ENCODE measurements at places on chromosomes 16 and 17.

DNA sequence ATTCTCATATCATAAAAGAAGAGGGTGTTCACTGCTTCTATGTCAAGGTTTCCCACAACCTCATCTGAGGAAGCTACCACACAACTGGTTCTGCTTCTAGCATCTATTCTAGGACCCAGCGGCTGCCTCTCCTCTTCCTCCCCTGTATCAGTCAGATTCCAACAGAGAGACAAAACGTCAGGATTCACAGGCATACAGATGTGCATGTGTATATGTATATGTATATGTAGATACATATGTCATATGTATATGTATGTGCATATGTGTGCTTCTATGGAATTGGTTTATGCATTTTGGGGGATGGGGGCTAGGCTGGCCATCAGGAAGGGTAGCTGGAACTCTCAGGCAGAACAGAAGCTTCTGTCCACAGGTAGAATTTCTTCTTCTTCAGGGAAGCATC, 37.4 kb upstream of the NLRP1 start:
- DNase-seq: no peak

DNA sequence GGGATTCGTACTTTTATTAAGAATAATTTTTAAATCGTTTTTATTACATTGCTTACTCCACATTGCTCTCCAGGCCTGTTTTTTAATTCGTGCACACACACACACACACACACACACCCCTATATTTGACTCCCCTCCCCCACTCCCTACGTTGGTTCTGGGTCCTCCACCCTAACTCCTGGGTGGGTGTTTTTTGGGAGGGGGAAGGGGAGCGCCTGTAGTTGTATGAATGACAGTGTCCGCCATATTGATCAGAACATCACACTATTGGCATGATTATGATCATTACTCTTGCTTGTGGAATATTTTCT, 1.3 kb downstream of the GNAO1 start:
- no peak for DNase-seq

GRCh38 chr16:69476920-69477443, 52.6 kb downstream of the CYB5B start:
- DNase-seq: no peak

DNA sequence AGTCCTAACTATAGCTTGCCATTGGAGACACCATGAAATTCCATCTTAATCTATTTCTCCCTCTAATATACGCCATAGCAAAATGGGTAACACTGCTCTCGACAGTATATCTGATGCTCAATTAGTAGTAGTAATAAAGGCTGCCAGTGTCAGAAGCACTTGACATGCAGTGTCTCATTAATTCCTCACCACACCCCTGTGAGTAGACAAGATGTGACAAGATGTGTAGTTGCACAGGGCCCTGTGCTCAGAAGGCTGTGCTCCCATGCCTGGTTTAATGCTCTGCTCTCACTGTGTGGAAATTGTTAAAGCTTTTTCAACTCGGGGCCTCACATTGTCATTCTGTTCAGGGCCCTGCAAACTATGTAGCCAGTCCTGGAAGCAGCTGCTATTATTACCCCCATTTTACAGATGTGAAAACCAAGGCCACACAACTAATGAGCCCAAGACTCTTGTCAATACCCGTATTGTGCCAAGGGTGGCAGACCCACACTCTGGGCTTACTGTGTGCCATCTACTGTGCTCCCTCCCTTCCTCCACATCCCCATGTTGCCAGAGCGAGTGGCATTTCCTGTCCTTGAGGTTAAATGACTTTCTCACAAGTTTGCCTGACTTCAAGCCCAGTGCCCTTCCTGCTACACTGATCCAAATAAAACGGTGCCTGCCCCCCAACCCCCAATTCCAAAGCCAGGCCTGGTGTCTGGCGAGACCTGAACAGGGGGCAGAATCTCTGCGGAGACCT, 287.3 kb upstream of the CCL2 start:
- peak; percentile 8 for DNase-seq

DNA sequence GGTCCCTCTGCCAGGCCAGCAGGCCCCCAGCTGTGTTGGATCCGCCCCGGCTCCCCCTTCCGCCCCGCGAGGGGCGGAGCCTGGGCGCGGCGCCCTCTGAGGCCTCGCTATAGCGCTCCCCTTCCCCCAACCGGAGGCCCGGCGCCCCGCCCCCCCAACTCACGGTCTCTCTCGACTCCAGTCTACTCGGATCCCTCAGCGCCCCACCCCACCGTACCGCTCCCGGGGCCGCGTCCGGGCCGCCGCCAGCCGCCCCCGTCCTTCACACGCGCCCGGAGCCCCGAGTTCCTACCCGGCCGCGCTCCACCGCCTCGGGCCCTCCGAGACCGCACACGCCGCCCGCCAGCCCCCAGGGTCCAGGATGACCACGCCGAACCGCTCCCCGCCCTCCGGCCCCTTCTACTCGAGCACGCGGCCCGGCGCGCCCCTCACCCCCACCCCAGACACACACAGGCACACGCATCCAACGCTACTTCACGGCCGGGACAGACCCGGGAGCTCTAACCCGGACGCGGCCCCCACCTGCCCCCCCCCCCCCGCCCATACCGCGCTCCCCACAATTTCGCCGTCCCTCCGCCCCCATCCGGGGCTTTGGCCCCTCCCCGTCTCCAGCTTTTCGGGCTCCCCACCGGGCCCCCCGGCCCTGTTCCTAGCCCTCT, 1.4 kb downstream of the PHF23 start:
- DNase-seq: peak; percentile 82

- DNase-seq: no peak
Measured at GRCh38 chr16:5854027-5854426, 756.4 kb upstream of the EEF2KMT start.

DNA sequence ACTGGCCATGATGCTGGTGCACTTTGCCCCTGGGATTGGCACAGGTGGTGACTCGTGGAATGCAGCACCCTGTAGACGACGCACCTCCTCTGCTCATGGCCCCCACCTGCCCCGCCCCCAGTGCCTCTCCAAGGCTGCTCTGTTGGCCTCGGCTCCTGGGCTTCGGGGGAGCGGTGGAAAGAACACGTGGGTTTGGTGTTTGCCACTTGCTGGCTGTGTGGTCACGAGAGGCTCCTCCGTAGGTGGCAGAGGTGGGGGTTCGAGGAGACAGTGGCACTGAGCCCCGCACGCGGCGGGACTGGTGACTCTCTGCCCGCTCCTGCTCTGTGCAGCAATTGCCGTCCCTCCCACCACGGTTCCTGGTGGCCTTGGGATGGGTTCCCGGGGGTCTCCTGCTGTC, 82.8 kb upstream of the ZNF750 start:
- no peak for DNase-seq

DNA sequence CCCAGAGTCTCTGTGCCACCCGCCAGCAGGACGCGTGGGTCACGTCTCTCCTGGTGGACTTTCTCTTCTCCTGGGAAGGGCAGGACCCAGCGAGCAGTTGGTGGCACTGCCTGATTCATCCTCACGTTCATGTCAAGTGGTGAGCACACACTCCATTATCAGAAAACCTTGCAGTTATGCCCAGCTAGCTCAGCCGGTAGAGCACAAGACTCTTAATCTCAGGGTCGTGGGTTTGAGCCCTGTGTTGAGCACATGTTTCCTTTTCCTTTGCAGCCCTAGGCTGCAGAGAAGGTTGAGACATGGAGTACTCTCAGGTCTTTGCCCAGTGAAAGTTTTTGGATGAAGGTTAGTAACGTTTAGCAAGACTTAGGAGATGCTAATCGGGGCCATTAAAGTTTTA, 8.0 kb downstream of the OR1F1 start:
- no peak for DNase-seq

GRCh38 chr16:87982581-87983041, 31.4 kb downstream of the BANP start:
- DNase-seq: no peak

- DNase-seq: no peak
Measured at GRCh38 chr17:19271780-19272357, 34.7 kb downstream of the EPN2 start.

DNA sequence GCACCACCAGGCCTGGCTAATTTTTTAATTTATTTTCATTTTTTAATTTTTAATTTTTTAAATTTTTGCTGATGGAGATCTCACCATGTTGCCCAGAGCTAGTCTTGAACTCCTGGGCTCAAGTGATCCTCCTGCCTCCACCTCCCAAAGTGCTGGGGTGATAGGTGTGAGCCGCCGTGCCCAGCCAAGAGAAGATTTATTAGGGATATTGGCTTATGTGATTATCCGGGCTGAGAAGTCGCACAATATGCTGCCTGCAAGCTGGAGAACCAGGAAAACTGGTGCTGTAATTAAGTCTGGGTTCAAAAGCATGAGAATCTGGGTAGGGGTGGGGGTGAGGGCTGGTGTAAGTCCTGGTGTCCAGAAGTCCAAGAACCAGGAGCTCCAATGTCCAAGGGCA, 2.5 kb upstream of the C16orf90 start:
- DNase-seq: no peak

GRCh38 chr16:73206151-73206707, 158.3 kb upstream of the ZFHX3 start:
- DNase-seq: no peak

DNA sequence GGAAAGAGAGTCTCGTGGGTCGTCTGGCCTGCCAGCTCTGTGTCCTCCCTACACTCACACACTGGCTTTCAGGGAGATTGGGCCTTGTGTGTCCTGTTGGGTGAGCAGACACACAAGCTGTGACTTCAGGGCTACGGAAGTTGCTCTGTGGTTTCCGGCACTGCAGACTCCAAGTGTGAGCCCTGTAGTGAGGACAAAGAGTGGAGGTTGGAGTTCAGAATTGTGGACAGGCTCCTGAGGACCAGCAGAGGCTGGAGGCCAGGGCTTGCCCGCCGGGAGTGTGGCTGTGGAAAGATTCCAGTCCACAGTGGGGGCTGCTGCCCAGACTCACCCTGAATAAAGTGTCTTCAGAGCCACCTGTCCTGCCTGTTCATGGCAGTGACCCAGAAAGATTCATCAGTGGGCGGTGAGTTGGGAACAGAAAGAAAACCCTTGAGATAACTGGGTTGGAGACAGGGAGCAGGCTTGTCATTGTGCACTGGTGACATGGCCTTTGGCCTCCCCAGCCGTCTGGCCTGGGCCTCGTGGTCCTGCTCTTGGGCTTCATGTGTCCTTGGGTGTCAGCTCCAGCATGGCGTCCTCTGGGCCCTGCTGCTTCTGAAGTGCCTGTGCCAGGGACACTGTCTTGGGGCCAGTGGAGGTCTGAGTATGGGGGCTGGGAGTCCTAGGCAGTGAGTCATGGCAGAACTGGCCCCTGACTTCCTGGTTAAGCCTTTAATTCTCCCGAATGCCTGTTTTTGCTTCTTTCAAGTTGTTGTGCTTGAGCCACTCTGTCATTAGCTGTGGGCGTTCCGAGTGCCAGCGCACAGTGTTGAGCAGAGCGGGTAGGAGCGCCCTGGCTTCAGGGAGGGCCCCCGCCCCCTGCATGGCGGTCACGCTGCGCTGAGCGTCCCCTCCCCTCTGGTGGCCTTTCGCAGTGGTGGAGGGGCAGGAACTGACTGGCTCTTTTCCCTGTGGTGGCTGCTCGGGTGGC, 19.9 kb upstream of the ZNF750 start:
- DNase-seq: peak; percentile 79

DNA sequence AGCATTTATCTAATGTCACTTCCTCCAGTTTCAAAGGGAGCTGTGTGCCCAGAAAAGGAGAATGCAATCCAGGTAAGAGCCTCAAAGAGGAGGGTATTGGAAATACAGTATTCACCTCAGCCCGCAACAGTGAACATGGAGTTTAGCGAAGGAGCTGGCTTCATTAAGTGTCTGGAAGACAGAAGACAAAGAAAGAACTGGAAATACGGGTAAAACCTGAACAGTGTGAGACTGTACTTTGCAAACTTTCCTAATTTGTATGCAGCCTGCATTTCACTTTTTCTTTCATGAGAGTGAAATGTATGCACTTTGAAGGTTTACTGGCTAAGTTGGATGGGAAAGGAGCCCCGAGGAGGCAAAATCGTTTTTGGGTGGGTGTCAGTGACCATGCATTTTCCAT, 478.4 kb downstream of the HS3ST3B1 start:
- no peak for DNase-seq

GRCh38 chr17:27533874-27534815, 77.9 kb downstream of the KSR1 start:
- DNase-seq: no peak

GRCh38 chr16:74901606-74902005, 83.3 kb downstream of the WDR59 start:
- DNase-seq: no peak

Measured in CD4-positive, alpha-beta T cell treated with Interleukin-4 for 4 hours (primary cell).